KBM-7 (cell line): ENCODE measurements at places on chromosomes 5 and 9.

- no peak for DNase-seq
Measured at GRCh38 chr5:31855134-31856040, 216.5 kb downstream of the PDZD2 start.

DNA sequence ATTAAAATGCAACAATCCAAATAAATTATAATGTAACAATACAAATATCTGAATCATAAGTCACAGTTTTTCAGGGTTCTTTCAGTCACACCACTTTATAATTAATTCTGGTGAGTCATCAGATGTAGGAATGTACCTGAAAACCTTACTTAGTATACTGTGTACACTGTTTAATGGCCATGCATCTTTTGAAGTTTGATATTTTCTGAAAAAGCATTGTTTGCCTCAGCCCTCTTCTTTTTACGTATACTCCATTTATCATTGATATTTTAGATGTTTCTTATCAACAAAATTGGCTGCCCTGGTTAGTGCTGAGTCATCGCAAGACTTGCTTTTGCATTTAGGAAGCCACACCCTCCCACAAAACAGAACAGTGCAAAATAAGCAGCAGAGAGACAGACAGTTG, 218.6 kb downstream of the PJA2 start:
- peak; percentile 24 for DNase-seq

- DNase-seq: no peak
Measured at GRCh38 chr5:124021776-124022175, 509.8 kb downstream of the CSNK1G3 start.

DNA sequence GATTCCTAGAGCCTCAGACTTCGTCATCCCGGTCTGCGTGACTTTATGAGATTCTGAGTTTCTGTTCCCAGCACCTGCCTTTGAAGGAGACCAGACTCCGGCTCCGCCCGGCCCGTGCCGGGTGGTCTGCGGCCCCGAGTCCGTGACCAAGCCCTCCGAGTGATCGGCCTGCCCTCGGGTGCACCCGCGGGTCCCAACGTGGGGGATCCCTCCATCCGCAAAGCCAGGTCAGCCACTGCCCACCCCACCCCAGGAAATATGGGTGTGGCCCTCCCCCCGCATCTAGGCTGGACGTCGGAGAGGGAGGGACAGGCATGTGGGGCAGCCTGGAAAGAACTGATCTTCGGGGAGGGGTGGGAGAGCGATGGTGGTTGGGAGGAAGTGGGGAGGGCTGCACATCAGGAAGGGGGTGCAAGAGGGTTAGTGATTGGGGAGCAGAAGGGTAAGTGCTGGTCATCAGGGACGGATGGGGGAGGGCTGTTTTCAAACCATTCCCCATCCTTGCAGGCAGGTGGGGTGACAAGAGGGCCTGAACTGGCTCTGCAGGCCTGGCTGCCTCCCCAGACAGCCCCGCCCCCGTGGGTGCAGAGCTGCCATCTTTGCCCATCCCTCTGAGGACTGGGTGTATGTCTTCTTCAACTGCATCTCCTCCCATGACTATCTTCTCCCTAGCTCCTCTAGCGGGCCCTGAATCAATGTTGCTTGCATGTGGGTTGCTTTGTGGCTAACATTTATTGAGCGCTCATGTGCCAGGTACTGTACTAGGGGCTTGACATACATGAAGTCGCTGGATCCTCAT, 747 bp downstream of the LRSAM1 start:
- peak; percentile 43 for DNase-seq

DNA sequence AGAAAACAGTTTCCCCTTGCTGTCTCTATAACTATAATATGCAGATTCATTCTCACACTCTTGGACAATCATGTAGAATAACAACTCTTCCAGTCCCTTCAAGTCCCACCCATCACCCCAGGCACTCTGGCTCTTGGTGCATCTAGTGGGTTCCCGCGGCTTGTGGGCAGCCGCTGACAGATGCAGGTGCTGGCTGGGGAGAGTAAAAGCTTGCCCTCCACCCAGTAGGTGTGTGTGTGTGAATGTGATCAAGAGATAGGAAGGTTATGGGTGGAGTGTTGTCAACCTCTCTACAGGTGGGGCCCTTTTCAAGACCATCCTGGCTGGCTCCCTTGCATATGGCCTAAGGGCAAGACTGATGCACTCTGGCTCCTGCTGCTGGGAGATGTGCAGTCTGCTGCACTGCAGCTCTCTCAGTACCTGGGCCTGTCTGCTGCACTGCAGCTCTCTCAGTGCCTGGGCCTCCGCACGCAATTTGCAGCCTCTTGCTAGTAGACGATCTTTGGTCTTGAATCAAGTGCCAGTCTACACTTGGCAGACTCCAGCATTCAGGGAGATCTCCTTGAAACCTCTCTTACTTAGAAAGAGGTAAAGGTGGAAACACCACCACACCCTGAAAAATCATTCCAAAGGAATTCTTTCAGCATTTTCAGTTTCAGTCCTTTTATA, 189.7 kb upstream of the GDNF start:
- no peak for DNase-seq

DNA sequence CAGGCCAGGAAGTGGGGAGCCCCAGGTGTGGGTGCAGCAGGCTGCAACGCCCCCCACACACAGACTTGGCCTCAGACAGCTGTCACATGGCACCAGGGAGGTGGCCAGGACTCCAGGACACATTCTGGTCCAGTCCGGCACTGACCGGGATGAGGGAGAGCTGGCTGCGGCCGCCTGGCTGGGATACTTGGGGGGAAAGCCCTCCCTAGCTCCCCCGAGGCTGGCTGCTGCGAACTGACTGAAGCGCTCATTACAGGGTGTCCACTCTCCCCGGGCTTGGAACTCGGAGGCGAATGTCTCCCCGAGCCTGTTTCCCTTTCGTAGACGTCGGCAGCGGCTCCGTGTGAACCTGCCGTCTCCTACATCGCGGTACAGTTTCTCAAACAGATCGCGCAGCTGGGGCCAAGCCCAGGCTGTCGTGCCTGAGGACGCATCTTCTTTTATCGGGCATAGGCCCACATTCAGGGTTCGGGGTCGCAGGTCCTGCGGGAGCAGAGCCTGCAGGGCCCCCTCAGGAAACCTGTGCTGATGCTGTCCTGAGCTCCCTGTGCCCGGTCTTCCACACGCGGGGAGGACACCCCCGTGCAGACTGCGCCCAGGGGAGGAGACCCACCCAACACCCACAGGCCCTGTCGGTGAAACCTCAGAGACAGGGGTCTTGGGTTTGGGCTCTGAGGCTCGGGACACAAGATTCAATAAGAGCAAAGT, 19.8 kb downstream of the NACC2 start:
- DNase-seq: no peak

DNA sequence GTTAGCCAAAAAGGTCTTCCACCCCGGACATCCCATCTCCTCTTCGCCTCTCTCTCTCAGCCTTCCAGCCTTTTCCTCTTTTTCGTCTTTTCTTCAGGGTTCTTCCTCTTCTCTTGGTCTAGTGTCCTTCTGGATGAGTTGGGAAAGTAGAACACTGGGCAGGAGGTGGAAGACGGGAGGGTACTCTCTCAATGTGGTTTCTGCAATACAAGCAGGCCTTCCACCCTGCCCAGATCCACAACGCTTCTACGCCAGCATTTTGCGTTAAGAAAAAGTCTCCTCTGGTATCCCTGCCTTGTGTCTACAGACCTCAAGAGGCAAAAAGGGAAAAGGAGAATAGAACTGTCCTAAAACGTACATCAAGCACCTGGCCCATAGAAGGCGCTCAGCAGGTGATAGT, 587.8 kb downstream of the BNC2 start:
- no peak for DNase-seq

GRCh38 chr5:68010740-68011139, 204.8 kb upstream of the PIK3R1 start:
- DNase-seq: no peak

DNA sequence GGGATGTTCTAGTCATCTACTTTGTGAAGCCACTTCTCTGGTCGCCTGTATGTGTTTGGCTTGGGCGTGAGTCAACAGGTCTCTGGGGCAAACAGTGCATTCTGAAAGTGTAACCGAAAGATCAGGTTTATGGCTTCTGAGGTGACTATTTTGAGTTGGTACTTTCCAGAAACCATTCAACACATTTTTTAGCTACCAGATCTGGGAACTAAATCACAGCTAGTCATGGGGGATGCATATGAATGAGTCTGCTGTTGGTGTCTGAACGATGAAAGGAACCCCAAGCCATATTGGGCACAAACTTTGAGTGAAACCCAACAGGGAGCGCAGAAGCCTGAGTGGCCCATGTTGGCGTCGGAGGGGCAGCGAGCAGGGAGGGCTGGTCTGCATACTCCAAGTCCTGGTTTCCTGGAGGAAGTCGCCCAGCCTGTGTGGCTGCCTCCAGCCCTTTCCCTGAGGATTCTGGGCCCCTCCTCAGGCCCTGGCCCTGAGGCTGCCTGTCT, 35.3 kb downstream of the UBE2QL1 start:
- no peak for DNase-seq

- DNase-seq: no peak
Measured at GRCh38 chr5:127844581-127845021, 141.4 kb downstream of the CCDC192 start.

GRCh38 chr9:134800791-134801339, 79.7 kb upstream of the FCN2 start:
- DNase-seq: no peak

DNA sequence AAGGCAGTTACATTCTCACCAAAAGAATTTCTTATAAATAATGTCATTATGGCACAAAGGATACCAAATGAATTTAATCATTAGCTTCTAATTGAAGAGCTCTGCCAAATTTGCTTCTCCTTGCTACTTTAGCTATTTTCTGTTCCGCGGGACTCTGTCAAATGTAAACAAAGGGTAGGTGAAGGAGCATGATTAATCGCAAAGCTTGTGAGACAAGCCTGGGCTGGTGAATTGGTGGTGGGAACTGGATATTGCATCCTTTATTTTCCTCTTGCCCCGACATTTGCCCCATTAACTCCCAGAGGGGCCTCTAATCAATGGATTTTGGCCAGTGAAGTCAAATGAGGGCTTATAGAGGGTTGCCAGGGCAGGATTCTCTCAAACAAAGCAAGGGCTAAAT, 234.2 kb upstream of the RFX3 start:
- no peak for DNase-seq

DNA sequence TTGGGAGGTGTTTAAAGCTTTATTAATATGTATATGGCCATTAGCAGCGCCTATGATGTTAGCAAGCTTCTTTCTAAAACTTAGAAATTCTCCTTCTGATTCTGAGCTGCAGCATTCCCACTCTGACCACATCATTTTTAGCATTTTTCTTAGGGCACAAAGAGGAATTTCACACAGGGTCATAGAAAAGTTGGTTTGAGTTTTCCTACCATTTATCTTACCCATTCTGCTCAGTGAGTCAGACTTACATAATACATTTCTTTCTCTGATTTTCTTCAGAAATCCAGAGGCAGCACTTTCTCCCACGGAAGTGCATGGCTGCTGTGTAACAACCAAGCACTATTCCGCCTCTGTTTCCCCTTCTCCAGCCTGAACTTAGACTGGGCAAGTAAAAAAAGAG, 246.6 kb downstream of the ARL15 start:
- DNase-seq: no peak

DNA sequence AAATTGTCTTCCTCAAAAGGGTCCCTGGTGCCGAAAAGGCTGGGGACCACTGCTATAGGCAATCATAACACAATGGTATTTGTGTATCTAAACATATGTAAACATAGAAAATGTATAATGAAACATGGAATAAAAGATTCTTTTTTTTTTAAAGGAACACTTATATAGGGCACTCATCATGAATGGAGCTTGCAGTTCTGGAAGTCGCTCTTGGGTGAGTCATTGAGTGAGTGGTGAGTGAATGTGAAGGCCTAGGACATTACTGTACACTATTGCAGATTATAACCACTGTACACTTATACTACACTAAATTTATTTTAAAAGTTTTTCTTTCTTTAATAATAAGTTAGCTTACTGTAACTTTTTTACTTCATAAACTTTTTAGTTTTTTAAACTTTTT, 176.4 kb downstream of the ARRDC3 start:
- no peak for DNase-seq

- peak; percentile 15 for DNase-seq
Measured at GRCh38 chr9:2765250-2765880, 48.1 kb downstream of the KCNV2 start.

DNA sequence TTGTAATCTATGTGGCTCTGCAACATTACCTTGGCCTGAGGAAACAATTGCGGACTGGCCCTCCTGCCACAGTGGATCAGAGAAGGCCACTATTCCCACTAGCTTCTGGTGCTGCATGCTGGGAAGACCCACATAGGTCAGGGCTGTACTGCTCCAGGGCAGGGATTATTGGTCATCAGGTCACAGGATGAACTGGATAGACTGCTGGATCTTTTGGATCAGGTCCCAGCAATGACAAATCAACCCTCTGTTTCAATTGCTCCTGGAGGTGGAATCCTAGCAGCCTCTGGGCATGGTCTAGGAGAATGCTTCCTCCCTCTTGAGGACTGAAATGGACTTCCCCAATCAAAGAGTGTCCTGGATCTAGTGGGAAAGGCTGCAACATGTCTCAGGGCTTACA, 66.7 kb upstream of the PHF24 start:
- DNase-seq: no peak

DNA sequence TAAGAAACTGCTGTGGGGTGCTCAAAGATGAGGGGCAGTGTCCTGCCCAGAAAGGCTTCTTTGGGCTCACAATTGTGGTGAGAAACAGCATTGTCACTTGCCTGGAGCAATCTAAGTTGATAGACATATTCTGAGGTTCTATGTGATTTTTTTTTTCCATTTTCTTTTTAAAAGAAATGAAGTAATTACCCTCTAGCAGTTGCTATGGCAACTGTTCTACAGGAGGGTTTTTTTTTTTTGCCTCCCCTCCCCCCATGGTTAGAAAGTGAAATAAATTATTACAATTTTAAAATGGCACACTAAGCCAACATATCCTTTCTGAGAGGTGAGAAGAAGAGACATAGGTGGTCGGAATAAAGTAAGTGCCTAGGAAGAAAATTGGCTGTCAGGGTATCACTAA, 127.0 kb downstream of the UNC13B start:
- DNase-seq: no peak

DNA sequence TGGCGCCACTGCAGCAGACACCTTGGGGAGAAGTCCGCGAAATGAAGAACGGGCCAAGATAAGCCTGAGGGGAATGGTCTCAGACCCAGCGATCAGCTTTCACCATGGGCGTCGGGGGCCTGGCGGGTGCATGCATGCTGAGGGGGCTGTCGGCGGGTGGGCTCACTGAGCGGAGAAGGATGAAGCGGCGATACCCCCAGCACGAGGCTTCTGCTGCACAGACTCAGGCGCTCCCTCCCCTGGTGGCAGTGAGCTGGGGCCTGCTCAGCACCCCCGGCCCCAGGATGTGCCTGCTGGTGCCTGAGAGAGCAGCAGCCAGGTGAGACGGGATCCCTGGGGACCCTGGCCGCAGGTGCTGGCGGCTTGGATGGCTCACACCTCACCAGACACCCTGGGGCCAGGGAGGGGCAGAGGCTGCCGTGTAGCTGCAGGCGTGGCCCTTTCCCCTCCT, 31.2 kb downstream of the CEP72 start:
- no peak for DNase-seq
